ENCODE measurements at places on chromosomes 3 and 15.

GRCh38 chr15:101180620-101181307 is 71.1 kb downstream of the CHSY1 start:
- no peak for DNase-seq

DNA sequence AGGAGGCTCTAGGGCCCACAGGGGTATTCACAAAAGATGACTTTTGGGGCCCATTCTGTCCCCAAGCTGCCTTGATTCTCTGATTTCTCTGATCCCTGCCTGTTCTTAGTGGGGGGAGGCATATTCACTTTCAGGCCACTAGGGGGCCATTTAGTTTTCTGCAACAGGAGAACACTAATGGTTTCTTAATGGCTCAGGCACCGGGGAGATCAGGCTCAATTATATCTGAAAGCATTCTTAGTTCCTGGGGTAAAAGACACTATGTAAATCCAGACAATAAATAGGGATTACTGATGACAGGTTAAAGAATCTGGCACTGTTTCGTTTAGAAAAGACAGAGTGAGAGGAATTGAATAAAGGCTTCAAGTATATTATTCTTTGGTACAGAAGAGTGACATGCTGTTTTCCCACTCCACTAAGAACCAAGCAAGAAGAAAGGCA is 2.5 kb upstream of the INAFM2 start:
- DNase-seq, result no peak

GRCh38 chr3:16121391-16121790 is 53.1 kb upstream of the GALNT15 start:
- no peak for DNase-seq

DNA sequence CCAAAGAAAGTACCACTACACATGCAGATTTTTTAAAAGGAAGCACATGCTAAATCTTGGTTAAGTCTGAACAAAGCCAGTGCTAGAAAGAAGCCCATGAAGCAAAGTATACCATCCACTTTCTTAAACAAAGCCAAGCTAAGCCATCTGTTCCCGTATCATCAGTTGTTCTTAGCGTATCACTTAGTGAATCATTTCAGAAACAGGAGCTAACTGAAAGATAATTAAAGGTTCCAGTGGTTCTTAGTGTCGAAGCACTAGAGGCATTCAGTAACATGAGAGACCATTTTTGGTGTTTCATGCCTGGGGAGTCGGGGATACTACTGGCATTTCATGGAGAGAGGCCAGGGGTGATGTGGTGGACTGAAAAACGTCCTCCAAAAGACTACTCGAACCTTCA is 12.8 kb downstream of the UBXN7 start:
- no peak for DNase-seq

- no peak for DNase-seq
Measured at GRCh38 chr3:48128774-48129173, 59.4 kb downstream of the CDC25A start.

DNA sequence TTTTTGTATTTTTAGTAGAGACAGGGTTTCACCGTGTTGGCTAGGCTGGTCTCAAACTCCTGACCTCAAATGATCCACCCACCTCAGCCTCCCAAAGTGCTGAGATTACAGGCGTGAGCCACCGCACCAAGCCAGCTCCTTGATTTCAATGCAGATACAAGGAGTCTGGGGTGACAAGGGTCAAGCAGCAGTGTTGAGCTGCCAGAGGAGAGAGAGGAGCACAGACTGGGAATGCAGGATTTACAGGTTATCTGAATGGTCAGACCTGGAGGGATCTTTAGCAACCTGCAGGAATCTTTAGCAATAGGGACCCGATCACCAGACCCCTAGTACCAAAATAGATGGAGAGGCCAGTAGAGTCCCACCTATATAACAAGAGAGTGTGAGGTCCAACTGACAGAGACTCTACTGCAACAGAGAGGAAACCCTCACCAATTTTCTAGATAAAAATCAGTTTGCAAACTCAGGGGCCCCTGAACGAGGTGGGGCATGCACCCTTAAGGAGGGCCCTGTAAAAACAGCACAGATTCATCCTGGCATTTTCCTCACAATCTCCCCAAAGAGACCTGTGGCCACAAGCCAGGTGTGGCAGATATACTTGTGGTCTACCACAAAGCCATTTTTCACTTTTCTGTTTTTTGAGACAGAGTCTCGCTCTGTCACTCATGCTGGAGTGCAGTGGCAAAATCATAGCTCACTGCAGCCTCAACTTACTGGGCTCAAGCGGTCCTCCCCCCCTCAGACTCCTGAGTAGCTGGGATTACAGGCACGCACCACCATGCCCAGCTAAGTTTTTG is 10.7 kb upstream of the SHISA5 start:
- no peak for DNase-seq

DNA sequence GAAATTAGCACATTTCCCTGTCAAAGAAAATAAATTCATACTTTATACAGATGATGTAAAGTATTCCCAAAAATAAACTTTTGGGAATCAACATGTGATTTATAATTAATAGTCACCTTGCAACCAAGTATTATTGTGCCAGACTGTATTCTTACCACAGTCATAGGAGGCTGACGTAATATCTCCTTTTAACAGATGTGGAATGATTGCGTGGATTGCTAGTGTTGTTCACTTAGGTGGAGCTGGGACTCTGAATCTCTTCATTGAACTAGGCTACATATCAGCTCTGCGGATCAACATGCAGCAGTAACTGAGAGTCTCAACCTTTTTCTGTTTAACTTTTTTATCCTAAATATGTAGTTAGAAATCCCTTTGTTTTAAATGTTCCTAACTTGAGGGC is 37.2 kb downstream of the PXK start:
- DNase-seq, result no peak

GRCh38 chr15:78712797-78713515 is 71.9 kb upstream of the CHRNB4 start:
- DNase-seq, result no peak

DNA sequence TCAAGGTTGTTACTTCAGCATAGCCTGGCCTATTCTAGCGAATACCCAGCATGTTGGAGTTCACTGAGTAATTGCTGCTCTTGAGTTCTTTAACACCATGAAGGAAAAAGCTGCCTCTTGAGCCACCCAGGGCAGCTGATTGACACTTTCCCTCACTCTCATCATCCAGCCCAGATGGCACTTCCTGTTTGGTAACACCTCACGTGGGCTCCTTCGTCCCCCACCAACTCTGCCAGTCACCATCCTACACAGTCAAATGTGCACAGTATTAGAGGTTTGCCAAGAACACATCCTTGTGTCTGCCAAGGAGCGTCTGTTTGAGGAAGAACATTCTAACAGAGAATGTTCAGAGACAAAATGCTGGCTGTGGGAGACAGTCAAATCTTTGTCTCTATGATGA is 266.3 kb downstream of the RPLP1 start:
- no peak for DNase-seq

DNA sequence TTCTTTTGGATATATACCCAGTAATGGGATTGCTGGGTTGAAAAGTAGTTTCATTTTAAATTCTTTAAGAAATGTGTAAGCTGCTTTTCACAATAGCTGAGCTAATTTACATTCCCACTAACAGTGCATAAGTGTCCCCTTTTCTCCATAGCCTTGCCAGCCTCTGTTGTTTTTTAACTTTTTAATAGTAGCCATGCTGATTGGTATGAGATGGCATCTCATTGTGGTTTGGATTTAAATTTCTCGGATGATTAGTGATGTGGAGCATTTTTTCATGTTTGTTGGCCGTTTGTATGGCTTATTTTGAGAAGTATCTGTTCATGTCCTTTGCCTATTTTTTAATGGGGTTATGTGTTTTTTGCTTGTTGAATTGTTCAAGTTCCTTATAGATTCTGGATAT is 444.3 kb upstream of the ATP11B start:
- no peak for DNase-seq

DNA sequence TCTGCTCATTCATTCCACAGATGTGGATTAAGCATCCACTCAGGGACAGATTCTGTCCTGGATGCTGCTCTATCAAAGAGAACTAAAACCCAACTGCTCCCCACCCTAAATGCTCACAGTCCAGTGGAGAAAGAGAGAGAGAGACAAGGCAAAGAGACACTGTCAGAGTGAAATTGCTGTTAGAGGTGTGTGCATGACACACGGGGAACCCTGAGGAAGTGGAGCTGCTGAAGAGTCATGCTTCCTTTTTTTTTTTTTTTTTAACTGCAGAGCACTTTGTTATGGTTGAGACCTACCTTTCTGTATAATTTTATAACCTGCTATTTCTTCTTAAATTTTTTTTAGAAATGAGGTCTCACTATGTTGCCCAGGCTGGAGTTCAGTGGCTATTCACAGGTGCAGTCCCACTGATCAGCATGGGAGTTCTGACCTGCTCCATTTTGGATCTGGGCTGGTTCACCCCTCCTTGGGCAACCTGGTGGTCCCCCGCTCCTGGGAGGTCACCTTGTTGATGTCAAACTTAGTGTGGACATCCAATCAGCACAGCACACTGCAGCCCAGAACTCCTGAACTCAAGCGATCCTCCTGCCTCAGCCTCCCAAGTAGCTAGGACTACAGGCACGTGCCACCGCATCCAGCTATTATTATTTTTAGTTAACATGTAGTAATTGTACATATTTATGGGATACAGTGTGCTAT is 18.2 kb upstream of the PSTPIP1 start:
- no peak for DNase-seq

DNA sequence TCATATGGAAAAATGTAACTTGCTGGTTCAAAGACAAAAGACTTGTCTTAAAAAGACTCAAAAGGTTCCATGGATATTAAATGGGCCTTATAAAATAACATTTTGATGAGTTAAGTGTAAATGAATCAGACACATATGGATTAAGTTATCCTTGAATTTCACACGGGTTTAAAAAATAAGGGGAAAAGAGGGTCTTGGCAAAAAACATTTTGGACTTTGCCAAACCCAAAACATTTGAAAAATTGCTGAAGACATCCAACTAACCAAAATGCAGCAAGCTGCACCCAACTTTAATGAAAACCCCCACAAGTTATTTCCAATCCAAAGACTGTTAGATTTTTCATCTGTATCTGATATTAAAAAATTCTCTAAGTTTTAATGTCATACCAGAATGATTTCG is 200.7 kb downstream of the MEIS2 start:
- DNase-seq, result no peak

DNA sequence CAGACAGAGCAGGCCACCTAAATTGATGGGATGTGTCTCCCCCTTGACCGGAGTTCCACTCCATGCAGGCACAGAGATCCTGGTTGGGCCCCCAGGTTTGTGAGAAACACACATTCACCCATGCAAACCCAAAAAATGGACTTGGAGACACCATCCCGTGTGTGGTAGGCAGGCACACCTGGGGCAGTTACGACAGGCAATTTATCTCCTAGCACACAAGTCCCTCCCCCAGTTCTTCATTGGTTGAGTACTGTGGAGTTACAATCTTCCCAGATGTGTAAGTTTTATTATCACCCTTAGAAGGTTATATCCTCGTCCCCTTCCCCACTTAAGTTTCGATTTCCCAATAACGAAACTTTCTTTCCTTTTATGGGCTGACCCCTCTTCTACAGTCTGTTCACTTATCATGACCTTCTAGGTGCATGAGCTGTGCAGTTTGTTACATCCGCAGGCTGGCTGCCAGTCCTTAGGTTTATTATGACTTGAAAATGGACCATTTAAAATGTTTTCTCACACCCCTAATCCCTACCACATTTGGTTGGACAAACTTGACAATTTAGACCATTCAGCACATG is 27.3 kb downstream of the ARL8B start:
- no peak for DNase-seq

DNA sequence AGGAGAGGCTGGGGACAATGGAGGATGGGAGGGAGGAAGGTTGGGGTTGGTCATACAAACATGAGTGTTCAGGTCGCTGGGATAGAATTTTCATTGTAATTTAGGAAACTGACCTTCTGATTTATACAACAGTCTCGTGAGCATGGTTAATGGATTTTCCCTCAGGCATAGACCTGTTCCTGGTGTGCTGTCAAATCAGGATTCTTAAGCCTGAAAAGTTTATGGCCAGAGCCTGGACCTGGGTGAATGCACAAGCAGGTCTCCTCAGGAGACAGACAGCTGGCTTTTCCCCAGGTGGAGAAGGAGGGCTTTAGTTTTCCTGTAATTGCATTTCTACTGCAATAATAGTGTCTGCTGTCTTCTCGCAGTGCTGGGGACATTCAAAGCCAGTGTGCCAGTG is 338.0 kb downstream of the SHQ1 start:
- no peak for DNase-seq

- no peak for DNase-seq
Measured at GRCh38 chr3:38878646-38879045, 62.6 kb upstream of the SCN10A start.

GRCh38 chr3:44323341-44323955 is 15.1 kb upstream of the TCAIM start:
- DNase-seq, result peak; percentile 46

GRCh38 chr3:19825193-19825592 is 108.8 kb downstream of the EFHB start:
- DNase-seq, result no peak

GRCh38 chr15:86193716-86194380 is 114.2 kb downstream of the AGBL1 start:
- no peak for DNase-seq

GRCh38 chr3:36876181-36876936 is 68.5 kb downstream of the TRANK1 start:
- no peak for DNase-seq

DNA sequence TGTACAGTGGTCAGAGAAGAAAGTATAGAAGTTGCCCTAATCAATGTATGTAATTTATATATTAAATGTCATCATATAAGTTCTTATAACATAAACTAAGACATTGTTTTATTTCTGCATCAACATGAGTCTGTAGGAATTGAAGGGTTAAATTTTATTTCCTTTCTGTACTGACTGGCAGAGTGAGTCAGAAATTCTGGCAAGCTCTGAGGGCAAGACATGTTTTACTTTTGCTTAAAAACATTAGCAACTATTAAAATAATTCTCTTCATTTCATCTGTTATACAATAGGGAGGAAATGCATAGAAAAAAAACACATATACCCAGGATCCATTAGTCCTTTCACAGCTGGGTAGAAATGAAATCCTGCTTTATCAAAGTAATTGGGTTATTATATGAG is 171.4 kb upstream of the ALCAM start:
- no peak for DNase-seq

DNA sequence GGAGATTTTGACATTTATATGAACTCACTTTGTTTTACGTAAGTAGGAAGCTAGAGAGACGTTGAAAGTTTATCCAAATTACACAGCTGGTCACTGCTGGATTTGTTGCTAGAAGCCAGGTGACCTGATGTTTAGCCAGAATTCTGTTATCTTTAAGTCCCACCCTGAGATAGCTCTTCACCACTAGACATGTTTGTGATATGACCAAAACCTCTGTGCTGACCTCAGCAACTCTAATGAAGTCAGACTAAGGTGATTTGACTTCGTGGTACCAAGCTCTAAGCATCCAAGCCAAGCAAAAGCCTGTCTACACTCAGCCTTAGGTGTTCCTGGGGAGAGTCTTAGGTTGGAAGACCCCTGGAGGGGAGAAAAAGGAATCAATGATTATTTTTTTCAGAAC is 102.4 kb downstream of the ARRDC4 start:
- DNase-seq, result no peak

- DNase-seq, result no peak
Measured at GRCh38 chr3:135368316-135368715, 573.3 kb downstream of the EPHB1 start.

Measured in stimulated activated CD8-positive, alpha-beta memory T cell treated with anti-CD3 and anti-CD28 coated beads, Interleukin-12 subunit alpha, Interleukin-12 subunit beta, amount 100 ng/mL, for 1 hour (primary cell).